ENCODE measurements at places on chromosomes 2 and 18.

DNA sequence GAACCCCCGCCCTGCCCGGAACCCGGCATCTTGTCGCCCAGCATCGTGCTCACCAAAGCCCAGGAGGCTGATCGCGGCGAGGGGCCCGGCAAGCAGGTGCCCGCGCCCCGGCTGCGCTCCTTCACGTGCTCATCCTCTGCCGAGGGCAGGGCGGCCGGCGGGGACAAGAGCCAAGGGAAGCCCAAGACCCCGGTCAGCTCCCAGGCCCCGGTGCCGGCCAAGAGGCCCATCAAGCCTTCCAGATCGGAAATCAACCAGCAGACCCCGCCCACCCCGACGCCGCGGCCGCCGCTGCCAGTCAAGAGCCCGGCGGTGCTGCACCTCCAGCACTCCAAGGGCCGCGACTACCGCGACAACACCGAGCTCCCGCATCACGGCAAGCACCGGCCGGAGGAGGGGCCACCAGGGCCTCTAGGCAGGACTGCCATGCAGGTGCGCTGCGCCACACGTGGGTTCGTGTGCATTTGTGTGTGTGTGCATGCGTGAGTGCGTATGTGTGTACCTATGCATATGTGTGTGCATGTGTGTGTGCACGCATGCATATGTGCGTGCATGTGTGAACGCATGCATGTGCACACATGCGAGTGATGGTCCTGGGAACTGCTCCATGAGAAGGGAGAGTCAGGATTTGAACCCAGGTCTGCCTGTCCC lies 47.1 kb upstream of the ATG16L1 start:
- no peak for DNase-seq

DNA sequence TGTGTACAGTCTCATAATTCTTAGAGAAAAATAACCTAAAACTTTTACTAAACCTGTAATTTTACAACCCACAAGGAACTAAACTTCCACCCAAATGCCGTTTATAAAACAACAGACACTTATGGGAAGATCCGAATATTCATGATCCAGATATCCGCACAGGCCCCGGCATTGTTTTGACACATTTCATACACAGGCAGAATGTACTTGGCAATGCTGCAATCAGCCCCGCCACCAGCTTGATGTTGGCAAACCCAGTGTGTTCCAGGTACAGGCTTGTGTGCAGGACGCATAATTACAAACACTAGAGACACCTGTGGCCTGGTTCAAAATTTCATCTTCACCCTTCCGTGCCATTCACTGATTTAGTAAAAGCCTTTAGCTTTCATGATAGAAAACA lies 393.0 kb upstream of the SALL3 start:
- DNase-seq: no peak

DNA sequence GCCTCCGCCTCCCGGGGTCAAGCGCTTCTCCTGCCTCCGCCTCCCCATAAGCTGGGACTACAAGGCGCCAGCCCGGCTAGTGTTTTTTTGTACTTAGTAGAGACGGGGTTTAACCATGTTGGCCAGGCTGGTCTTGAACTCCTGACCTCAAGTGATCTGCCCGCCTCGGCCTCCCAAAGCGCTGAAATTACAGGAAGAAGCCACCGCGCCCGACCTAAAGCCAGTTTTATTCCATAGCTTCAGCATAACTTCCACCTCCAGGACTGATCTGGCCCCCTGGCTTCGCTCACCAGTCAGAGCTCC lies 783 bp upstream of the TXNL4A start:
- DNase-seq: peak; percentile 31

DNA sequence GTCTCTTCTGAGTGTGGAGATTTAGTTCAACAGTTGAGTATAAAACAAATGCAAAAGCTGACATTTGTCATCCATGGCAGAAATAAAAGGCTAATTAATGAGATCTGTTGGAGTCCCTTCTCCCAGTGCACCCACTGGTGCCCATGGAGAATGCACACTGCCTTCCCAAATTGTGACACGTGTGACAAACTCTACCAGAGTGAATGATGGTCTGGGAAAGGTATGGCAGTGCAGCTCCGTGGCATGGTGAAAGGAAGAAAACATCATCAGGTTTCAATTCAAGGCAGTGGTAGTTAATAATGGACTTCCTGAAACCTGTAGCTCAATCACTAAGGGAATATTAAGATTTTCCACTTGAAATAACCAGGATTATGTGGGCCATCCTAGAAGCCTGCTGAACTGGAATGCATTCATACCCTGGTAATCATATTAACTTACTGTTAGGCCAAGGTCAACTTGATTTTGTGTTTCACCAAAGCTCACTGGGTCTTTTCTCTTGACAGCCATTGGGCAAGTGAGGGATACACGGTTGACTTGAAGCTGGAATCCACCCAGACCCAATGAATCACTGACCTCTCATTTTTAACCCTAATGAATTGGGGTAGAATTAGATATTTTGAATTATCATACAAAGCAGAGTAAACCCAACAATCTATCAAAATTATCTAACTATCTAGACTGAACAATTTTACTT lies 167.6 kb downstream of the AFF3 start:
- no peak for DNase-seq

- peak; percentile 26 for DNase-seq
These were observed 162.2 kb upstream of the PGAP1 start for GRCh38 chr2:197088694-197089093.

DNA sequence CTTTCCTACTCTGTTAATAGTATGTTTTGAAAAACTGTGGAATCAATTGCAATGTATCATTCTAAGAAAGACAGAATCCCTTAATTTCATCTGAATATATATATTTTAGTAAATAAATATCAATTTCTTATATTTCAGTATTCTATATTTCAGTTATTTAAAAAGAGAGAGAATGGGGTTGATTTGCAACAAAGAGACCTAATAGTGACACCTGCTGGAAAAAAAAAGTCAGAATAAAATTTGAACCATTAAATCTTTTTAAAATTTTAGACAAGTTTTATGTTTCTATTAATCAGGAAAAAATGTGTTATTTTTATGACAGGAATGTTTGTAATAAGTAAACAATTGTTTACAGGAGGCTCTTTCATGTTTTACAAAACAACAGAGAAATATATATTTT lies 20.7 kb upstream of the CCNT2 start:
- peak; percentile 4 for DNase-seq

- peak; percentile 93 for DNase-seq
These were observed 31.0 kb upstream of the EPB41L3 start for GRCh38 chr18:5574843-5575242.

DNA sequence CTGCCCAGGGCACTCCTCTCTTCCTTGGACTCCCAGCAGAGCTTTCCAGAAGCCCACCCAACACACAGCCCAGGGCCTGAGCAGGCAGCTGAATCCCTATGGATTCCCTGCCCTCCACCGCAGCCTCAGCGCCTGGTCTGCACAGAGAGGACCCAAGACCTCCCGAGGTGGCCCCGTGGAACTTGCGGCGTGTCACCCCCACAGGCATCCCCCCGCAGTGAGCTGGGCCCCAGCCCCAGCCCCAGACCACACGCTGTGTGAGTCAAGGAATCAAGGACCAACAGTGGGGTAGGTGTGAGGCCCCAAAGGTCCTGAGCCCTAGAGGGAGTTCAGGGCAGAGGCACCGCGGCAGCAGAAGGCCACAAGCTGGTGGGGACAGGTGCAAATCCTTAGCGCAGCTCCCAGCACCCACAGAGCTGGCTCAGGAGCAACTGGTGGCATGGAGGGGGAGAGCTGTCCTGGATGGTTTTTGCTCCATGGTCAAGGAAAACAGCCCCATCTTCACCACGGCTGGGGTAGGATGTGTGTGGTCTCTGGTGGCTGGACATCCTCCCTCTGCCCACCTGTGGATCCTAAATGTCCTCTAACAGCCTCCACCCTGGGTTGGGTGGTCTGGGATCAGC lies 8.5 kb downstream of the HS6ST1 start:
- no peak for DNase-seq

GRCh38 chr2:108591163-108591562 lies 56.9 kb downstream of the LIMS1 start:
- peak; percentile 90 for DNase-seq

GRCh38 chr2:159086342-159086741 lies 117.9 kb downstream of the TANC1 start:
- DNase-seq: no peak

GRCh38 chr18:13256444-13257305 lies 38.1 kb downstream of the LDLRAD4 start:
- no peak for DNase-seq

DNA sequence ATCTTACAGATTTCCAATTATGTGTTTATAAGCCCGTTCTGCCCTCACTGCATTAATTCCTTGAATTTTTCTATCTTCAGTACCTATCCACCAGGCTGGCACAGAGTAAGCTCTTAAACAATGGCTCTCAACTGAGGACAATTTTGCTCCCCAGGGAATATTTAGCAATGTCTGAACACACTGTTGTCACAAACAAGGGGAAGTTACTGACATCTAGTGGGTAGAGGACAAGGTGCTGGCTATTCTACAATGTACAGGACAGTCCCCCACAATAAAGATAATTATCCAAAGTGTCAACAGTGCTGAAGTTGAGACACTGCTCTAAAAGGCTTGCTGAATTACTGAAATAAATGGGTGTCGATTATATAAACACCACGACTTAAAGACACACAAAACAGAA lies 5.0 kb downstream of the NDUFS1 start:
- DNase-seq: peak; percentile 51

GRCh38 chr18:22344908-22345670 lies 72.6 kb downstream of the CTAGE1 start:
- DNase-seq: no peak

DNA sequence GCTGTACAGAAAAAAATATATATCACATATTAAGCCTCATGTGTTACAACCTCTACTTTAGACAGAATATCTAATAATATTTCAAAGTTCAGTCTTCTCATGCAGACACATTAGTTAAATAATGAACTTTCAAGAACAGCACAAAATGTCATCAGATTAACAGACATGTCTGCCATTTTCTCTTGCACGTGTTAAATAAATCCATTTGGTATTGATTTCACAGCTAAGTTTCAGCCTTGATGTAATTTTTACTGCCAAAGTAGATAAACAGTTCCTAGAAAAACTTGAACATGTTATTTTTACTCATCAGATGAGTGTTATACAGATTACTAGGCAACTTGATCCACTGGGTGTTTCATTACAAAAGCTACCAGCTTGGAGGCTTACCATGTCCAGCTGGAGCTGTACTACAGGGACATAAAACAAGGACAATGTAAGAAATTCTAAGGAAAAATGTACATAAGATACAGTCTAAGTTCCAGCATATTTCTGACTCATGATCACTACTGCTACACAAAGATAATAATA lies 290.7 kb upstream of the DDX18 start:
- no peak for DNase-seq

GRCh38 chr2:207257251-207258250 lies 91.8 kb upstream of the KLF7 start:
- DNase-seq: no peak

DNA sequence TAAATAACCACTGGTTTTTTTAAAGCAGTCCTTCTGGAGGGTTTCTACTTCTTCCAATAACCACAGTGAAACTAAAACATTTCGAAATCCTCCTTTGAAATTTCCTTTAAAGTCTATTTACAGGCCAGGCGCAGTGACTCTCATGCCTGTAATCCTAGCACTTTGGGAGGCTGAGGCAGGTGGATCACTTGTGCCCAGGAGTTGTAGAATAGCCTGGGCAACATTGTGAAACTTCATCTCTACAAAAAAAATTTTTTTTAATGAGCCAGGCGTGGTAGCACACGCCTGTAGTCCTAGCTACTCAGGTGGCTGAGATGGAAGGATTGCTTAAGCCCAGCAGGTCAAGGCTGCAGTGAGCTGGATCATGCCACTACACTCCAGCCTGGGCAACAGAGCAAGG lies 15.2 kb downstream of the KIDINS220 start:
- peak; percentile 89 for DNase-seq

- DNase-seq: no peak
These were observed 74.1 kb upstream of the PXDN start for GRCh38 chr2:1818404-1818803.

DNA sequence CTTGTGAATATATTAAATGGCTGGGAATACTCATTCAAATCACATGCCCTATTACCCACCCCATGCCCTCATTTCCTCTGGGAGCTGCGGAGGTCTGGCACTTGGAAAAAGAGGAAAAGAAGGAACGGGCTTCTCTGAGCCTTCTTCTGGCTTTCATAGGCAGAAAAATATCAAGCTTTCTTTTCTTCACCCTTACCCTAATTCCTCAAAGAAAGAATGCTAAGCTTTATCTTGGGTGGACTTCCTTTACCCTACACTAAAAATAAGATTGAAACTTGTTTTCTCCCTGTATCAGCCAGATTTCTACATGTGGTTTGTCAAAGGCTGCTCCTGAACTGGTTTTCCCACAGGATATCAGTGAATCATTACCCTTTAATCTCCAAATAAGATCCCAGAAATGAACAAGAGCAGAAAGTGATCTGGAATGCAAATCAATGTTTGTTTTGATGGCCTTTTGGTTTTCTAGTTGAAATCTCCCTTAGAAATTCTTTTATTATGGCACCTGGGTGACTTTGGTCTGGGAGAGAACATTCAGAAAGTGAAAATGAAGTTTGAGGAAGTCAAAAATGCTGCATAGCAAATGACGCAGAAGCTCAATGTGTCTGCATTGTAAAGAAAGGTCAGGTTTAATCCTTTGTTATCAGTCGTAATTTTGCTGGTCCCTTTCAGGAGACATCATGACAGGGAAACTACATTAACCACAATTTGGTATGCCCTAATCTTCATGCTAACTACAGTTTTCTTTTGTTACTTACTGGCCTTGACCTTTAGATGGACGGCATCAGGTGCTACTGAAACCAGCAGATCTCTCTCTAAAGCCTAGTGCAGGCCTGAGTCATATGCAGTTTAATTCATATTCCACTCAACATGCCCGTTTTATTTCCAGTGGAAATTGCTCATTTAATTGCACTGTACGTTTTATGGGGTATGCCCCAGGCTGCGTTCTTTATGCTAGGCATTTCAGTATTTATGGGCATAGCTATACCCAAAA lies 46.6 kb upstream of the HNRNPA3 start:
- DNase-seq: peak; percentile 74

- peak; percentile 49 for DNase-seq
These were observed 63.4 kb downstream of the MREG start for GRCh38 chr2:215949991-215950404.

DNA sequence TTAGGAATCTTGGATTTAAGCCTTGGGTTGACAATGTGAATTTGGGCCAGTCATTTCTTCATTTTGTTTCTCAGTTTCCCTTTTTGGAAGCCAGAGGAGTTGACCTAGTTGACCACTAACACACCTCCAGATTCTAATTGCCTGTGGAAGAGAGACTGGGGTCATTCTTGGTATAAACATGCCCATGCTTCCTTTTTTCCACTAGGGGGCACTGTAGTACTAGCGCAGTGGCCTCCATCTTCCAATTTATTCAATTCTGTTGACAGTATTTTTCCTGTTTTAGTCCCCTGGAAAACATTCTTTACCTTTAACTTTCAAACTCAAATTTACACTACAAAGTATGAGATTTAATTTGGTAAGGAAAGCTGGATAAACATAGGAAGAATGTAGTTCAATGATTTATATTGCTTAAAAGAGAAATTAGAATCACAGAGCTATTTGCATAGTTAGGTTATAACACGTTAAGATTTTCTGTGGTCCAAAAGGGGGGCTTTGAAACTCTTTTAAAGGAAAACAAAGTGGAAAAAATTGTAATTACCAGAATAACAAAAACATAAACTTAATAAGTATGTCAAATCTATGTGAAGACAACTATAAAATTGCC lies 57.5 kb upstream of the AGPS start:
- peak; percentile 48 for DNase-seq

GRCh38 chr2:55489467-55490062 lies 30.0 kb upstream of the CFAP36 start:
- DNase-seq: no peak
